Stimulated activated CD4-positive, alpha-beta T cell treated with anti-CD3 and anti-CD28 coated beads, Interleukin-1b, Interleukin-23, amount 100 ng/mL, for 48 hours (primary cell): ENCODE measurements at places on chromosomes 6 and 20.

DNA sequence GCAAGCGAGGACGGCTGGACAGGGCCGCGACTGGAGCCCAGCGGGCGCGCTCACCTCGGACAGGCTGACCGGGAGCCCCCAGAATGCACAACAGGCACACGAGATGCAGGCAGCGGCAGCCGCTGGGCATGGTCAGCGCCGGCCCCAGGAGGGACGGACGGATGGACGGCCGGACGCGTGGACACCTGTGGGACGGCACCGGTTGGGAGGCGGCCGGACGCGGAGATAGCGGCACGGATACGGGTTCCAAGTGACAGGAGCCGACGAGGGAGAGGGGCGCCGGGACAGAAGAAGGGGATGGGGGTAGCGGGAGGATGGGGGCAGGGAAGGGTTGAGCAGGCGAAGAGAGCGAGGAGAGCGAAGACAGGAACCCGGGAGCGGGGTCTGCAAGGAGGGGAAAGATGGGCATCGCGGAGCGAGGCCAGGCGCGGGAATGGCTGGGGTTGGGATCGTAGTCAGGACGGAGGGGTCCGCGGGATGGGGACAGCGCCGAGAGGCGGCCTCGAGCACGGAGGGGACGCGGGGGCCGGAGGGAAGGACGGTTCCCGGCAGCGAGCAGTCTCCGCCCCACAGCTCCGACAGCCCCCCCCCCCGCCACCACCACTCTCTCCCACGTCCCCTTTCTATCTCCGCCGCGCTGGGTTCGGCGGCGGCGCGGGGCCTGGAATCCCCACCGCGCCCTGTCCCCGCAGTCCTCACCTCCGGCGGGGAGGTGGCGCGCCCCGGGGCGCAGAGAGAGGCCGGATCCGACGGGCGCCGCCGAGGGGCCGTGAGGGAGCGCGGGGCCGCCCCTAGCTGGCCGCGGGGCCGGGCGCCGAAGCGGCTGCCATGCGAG lies 435 bp downstream of the DLK2 start:
- no peak for DNase-seq

- DNase-seq: no peak
Observed at GRCh38 chr20:20872428-20872827, 160.0 kb upstream of the RALGAPA2 start.

DNA sequence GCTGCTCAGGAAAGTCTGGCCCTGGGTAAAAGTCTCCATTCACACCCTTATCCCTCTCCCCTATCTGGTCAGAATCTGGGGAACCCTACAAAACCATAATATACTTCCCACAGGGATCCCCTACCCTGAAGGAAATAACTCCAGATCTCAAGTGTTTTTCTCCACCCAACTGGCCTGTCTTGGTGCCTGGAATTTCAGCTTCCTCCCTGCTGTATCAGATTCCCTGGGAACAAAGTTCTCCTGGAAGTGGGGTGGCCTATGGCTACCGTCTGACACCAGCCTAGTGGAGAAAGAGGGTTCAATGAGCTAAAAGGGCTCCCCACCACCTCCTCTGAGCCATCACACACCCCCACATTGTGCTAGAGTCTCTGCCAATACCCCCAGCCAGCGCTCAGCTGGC lies 15.0 kb downstream of the HSPA12B start:
- no peak for DNase-seq

DNA sequence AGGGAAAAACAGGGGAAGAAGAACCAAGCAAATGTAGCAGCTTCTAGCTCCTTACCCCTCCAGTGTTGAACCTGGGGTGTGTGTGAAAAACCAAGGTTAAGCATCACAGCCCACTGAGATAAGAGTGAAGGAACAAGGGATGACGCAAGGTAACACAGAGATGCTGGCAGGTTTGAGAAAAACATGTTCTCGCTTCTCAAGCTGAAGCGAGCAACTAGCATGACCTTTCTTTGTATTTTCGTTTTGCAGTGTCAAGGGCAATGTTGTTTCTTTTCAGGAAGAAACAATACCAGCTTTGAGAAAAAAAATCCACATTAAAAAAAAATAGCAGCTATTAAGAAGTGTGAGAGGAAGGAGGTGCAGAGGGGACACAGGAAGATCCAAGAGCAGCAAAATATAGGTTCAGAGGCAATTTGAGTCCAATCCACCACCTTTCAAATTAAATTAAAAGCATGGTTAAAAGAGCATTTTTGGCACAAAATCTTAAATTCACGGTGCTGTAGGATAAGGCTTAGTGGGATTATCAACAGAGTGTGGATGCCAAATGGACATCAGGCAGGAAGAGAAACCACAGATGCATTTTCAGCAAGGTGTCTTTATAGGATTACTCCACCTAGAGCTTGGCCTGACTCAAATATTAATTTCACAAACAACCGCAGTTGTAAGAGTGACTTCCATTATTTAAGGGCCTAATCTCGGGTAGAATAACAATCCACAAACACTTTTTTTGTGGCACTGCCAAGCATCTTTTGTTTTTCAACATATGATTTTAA lies 70.9 kb downstream of the SYNE1 start:
- no peak for DNase-seq

GRCh38 chr6:38470548-38470947 lies 169.2 kb downstream of the BTBD9 start:
- no peak for DNase-seq
